Stomach (tissue), 19 donors: ENCODE measurements at places on chromosomes 4 and X. TPM values are rescaled to one million over a fixed set of nuclear protein-coding genes. Genes with fewer than 3 reads are reported as not detected.

DNA sequence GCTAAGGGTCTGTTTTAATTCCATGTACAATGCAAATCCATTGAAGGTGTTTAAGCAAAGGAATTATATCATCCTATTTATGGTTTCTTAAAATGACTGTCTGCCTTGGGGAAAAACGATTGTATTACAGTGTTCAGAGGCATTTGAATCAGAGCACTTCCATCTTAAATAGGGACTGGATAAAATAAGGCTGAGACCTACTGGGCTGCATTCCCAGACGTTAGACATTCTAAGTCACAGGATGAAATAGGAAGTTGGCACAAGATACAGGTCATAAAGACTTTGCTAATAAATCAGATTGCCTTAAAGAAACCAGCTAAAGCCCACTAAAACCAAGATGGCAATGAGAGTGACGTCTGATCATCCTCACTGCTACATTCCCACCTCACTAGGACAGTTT is 1167.2 kb upstream of the PABPC4L start:
- no peak for DNase-seq
- H3K27ac ChIP-seq = no peak overlapping the region
- no peaks in the 10 kb centered on the region for H3K36me3 ChIP-seq
- no peaks in the 10 kb centered on the region for H3K4me1 ChIP-seq

- no peaks in the 10 kb centered on the region for H3K36me3 ChIP-seq
- peak; percentile 82 for DNase-seq
- H3K27me3 ChIP-seq = no peaks in the 10 kb centered on the region
These were observed 35.0 kb upstream of the BCOR start for GRCh38 chrX:40132751-40133150.

DNA sequence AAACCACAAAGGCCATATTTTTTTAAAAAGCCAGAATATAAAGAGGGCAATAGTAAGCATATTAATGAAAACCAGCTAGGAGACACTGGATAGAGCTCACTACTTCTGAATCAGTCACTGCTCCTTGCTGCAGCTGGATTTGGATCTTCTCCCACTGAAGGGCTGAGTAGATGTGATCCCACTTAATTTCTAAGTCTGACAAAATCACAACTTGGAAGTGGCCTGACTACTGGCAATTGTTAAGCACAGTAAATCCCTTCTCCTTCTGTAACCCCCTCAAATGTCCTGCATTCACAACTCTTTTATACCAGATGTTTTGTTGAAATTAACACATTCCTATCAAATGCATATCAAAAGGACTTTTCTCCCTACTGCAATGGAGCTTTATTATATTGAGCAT is 72.9 kb downstream of the AMMECR1 start:
- H3K27me3 ChIP-seq = no peaks in the 10 kb centered on the region
- no peaks in the 10 kb centered on the region for H3K4me1 ChIP-seq
- H3K36me3 ChIP-seq = no peaks in the 10 kb centered on the region

DNA sequence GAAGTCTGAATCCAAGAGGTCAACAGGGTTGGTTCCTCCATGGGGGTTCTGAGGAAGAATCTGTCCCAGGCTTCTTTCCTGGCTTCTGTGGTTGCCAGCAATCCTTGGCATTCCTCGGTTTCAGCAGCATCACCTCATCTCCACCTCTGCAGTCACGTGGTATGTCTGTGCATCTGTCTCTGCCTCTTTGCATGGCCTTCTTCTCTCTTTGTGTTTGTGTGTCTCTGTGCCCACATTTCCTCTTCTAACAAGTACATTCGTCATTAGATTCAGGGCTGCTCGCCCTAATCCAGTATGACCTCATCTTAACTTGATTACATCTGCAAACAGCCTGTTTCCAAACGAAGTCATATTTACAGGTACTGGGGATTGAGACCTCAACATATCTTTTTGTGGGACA is 114.0 kb downstream of the BCOR start:
- DNase-seq = no peak
- H3K36me3 ChIP-seq = no peaks in the 10 kb centered on the region
- H3K27ac ChIP-seq = no peak overlapping the region
- H3K27me3 ChIP-seq = no peaks in the 10 kb centered on the region

- peak overlapping the region; percentile 68 for H3K27ac ChIP-seq
- DNase-seq = peak; percentile 44
- H3K36me3 ChIP-seq = no peaks in the 10 kb centered on the region
- no peaks in the 10 kb centered on the region for H3K27me3 ChIP-seq
- no peaks in the 10 kb centered on the region for H3K4me1 ChIP-seq
These were observed 15.2 kb downstream of the ASB11 start for GRCh38 chrX:15299941-15300851.

DNA sequence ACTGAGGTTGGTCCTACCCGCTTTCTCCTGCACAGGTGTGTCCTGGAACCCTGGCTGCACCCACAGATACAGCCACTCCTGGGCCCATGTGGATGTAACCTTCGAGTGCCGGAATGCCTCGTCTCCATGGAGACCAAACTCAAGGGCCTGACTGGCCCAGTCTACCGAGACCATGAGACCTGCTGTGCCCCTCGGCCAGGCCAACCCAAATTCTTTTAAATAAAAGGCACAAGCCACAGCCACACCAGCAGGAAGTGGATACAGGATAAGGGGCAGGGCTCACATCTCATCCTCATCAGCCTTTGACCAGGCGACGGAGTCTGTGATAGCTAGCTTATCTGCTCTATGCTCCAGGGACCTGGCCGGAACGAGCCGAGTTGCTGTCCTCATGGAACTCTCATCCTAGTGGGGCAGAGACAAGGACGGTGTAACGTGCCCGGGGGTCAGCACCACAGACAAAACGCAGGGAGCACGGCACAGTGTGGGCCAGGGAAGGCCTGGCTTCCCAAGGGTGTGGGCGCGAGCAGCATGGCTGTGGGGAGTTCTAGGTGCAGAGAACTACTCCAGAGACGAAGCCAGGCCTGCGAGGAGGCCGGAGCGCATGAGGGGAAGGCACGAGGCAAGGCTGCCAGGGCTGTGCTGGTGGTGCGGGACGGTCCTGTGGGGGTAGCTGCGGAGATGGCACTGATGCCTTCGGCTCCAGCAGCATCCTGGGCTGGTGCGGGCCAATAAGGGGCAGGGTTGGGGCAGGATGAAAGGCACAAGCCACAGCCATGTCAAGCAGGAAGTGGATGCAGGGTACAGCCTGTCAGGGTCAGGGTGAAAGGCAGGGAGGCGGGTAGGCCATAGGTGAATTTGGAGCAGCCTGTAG is 22.7 kb downstream of the NOP14 start:
- no peak overlapping the region for H3K27ac ChIP-seq
- no peaks in the 10 kb centered on the region for H3K27me3 ChIP-seq
- DNase-seq = no peak
- H3K36me3 ChIP-seq = peaks cover 60% of the 10 kb centered on the region
- H3K4me1 ChIP-seq = peaks cover 21% of the 10 kb centered on the region

DNA sequence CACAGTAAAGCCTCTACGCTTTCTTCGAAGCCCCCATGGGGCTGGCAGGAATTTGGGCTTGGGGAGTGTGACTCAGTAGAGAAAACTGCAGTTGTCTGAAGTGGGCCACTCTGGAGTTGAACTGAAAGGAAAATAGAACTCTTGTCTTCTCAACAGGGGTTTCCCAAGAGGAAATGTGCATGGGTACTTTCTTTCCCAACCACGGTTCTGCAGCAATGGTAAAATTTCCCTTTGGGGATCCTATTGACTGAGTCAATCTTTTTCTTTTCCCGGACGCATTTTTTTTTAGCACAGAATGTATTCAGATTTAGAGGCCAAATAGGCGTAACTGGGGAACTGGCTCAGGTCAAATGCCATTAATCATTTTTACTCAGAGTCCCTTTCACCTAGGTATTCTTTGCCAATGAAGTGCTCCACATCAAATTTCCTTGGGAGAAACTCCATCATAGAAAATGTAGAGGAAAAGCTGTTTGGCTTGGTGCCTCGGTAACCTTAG is 269.3 kb downstream of the STIM2 start:
- no peaks in the 10 kb centered on the region for H3K36me3 ChIP-seq
- H3K4me1 ChIP-seq = no peaks in the 10 kb centered on the region
- H3K4me3 ChIP-seq = no peak overlapping the region
- no peaks in the 10 kb centered on the region for H3K27me3 ChIP-seq

VCX3B gene
- 0.53 TPM for polyA plus RNA-seq

PDGFRA gene
- 8.2 TPM for polyA plus RNA-seq

MAOB gene
- polyA plus RNA-seq = 13.6 TPM

ARHGAP36 gene
- 0.05 TPM for polyA plus RNA-seq

SRPX2 gene
- 16.7 TPM for polyA plus RNA-seq

GAGE12H gene
- not detected for polyA plus RNA-seq
